Activated CD8-positive, alpha-beta T cell treated with anti-CD3 and anti-CD28 coated beads, Interleukin-2, amount 10 ng/mL, durations not matched to agents 7 days and 5 days (primary cell): ENCODE measurements at places on chromosomes 6 and 20.

DNA sequence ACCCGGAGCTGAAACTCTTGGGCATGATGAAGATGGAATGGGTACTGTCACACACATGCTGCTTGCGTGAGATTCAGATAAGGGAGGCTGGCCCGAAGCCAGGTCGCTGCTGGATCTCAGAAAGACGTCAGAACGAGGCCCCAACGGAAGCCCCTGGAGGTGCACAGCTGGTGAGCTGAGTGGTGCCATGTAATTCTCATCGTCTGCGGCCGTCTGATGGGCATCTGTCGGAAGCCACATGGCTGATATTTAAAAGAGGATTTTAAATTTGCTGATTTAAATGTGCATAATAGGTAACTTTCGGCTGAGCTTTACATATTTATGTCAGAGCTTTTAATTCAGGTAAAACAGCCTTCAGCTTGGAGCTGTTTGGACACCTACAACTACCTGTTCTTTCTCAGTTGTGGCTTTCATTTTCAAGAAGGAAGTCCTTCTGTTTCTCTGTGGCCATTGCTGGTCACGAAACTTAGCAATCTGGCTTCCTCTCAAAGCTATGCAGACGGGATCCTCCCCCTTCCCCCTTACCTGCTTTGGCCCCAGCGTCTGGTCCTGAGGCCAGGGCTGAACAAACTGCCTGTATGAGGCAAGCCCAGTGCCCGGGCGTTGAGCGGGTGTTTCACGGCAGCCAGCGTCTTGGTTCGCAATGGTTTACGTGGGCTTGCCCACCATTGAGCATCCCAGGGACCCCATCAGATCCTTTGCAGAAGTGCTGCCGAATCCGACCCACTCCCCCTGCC is 9.2 kb downstream of the SLCO4A1 start:
- peaks cover 76% of the 10 kb centered on the region for H3K4me1 ChIP-seq
- peak overlapping the region; percentile 96 for H3K27ac ChIP-seq
- peak; percentile 93 for DNase-seq
- H3K4me3 ChIP-seq = peak overlapping the region; percentile 75

DNA sequence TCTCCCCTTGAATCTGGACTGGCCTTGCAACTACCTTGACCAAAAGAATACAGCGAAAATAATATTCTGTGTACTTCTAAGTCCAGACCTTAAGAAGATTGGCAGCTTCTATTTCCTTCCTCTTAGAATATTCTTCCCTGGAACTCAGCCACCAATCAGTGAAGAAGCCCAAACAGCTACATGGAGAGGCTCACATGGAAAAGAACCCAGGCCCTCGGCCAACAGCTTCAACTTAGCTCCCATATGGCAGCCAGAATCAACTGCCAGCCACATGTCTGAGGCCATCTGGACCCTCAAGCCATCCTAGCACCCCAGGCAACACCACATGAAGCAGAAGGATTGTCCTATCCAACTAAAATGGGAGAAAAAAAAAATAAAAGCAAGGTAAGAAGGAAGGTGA is 178.8 kb downstream of the IBTK start:
- no peak for DNase-seq
- H3K4me3 ChIP-seq = no peak overlapping the region
- H3K36me3 ChIP-seq = no peaks in the 10 kb centered on the region
- H3K4me1 ChIP-seq = no peaks in the 10 kb centered on the region
- no peaks in the 10 kb centered on the region for H3K27me3 ChIP-seq

- no peaks in the 10 kb centered on the region for H3K4me1 ChIP-seq
- DNase-seq = no peak
- H3K27me3 ChIP-seq = no peaks in the 10 kb centered on the region
- no peak overlapping the region for H3K4me3 ChIP-seq
- no peaks in the 10 kb centered on the region for H3K36me3 ChIP-seq
Observed at GRCh38 chr6:80922916-80923455, 816.5 kb downstream of the BCKDHB start.

GRCh38 chr6:98384801-98385200 is 449.6 kb upstream of the POU3F2 start:
- H3K27me3 ChIP-seq = no peaks in the 10 kb centered on the region
- H3K36me3 ChIP-seq = no peaks in the 10 kb centered on the region
- DNase-seq = no peak
- H3K4me3 ChIP-seq = no peak overlapping the region
- H3K4me1 ChIP-seq = no peaks in the 10 kb centered on the region

GRCh38 chr6:132888701-132889100 is 74.3 kb downstream of the RPS12 start:
- DNase-seq = no peak
- H3K27ac ChIP-seq = no peak overlapping the region
- peaks cover 2% of the 10 kb centered on the region for H3K27me3 ChIP-seq

DNA sequence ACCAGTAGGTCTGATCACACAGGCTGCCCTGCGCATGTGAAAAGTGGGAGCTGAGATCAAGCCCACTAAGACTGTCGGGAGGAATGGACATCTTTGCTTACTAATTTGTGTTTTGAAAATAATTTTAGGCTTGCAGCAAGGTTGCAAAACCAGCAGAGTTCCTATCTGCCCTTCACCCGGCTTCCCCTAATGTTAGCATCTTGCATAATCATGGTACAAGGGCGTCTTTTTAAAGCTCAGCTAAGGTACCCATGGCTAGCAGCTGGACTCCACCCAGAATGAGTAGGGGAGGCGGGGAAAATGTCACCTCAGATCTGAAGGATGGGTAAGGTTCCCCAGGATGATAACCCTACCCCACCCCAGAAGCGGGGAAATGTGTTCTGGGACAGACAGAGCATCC is 25.3 kb upstream of the BMP7 start:
- no peaks in the 10 kb centered on the region for H3K4me1 ChIP-seq
- peaks cover 15% of the 10 kb centered on the region for H3K27me3 ChIP-seq
- no peak overlapping the region for H3K4me3 ChIP-seq
- no peak for DNase-seq
- no peak overlapping the region for H3K27ac ChIP-seq

- peaks cover 2% of the 10 kb centered on the region for H3K27me3 ChIP-seq
- H3K4me1 ChIP-seq = no peaks in the 10 kb centered on the region
- H3K36me3 ChIP-seq = no peaks in the 10 kb centered on the region
- no peak for DNase-seq
Observed at GRCh38 chr6:159400826-159401225, 231.6 kb downstream of the FNDC1 start.

- peaks cover 30% of the 10 kb centered on the region for H3K36me3 ChIP-seq
- no peaks in the 10 kb centered on the region for H3K27me3 ChIP-seq
- no peak overlapping the region for H3K27ac ChIP-seq
- H3K4me1 ChIP-seq = no peaks in the 10 kb centered on the region
- no peak overlapping the region for H3K4me3 ChIP-seq
Observed at GRCh38 chr6:151070631-151071051, 169.1 kb upstream of the AKAP12 start.

GRCh38 chr6:14757418-14757817 is 488.5 kb upstream of the JARID2 start:
- H3K27me3 ChIP-seq = peaks cover 3% of the 10 kb centered on the region
- H3K27ac ChIP-seq = no peak overlapping the region

- peaks cover 10% of the 10 kb centered on the region for H3K27me3 ChIP-seq
- DNase-seq = peak; percentile 25
- H3K4me3 ChIP-seq = no peak overlapping the region
- no peaks in the 10 kb centered on the region for H3K36me3 ChIP-seq
Observed at GRCh38 chr6:4637691-4638433, 138.3 kb upstream of the CDYL start.

DNA sequence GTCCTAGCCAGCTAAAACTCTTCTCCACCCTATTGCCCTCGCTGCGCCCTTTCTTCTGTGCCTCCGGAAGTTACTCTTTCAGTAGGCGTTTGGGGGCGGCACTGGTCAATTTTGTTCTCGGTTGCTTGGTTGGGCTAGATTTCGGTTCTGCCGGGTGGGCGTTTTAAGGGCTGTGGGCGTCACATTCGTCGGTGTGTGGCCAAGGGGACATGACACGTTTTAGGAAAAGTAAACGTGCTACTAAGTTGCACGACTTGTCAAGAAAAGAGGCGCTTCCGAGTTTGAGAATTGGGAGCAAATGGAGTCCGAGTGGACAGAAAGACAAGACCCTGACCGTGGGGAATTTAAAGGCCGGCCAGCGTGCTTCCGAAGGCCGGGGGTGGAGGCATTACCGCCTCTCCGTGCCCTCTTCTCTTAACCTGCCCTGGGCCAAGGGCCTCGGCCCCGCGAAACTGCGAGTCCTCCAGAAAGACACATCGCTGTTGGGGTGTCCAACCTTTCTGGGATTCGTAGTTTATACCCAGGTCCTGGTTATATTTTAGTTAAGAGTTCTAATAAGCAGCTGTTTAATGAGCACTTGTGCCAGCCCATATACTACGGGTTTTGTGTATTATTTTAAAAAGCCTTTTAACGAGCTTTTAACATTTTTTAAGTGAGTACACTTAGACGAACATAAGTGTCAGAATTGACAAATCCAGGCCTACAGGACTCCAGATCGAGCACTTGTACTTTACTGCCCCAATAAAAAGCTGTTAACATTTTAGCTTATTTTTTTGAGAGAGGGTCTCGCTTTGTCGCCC is 664 bp upstream of the BAG6 start:
- peaks cover 66% of the 10 kb centered on the region for H3K4me1 ChIP-seq
- DNase-seq = peak; percentile 93
- H3K27me3 ChIP-seq = no peaks in the 10 kb centered on the region
- H3K4me3 ChIP-seq = peak overlapping the region; percentile 96
- peaks cover 59% of the 10 kb centered on the region for H3K36me3 ChIP-seq

DNA sequence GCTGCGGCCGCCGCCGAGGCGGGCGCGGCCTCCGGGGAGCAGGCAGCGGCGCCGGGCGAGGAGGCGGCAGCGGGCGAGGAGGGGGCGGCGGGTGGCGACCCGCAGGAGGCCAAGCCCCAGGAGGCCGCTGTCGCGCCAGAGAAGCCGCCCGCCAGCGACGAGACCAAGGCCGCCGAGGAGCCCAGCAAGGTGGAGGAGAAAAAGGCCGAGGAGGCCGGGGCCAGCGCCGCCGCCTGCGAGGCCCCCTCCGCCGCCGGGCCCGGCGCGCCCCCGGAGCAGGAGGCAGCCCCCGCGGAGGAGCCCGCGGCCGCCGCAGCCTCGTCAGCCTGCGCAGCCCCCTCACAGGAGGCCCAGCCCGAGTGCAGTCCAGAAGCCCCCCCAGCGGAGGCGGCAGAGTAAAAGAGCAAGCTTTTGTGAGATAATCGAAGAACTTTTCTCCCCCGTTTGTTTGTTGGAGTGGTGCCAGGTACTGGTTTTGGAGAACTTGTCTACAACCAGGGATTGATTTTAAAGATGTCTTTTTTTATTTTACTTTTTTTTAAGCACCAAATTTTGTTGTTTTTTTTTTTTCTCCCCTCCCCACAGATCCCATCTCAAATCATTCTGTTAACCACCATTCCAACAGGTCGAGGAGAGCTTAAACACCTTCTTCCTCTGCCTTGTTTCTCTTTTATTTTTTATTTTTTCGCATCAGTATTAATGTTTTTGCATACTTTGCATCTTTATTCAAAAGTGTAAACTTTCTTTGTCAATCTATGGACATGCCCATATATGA is 3.2 kb downstream of the MARCKS start:
- no peak overlapping the region for H3K4me3 ChIP-seq
- H3K27me3 ChIP-seq = peaks cover 21% of the 10 kb centered on the region
- DNase-seq = no peak
- no peak overlapping the region for H3K27ac ChIP-seq
- H3K4me1 ChIP-seq = peaks cover 18% of the 10 kb centered on the region

DNA sequence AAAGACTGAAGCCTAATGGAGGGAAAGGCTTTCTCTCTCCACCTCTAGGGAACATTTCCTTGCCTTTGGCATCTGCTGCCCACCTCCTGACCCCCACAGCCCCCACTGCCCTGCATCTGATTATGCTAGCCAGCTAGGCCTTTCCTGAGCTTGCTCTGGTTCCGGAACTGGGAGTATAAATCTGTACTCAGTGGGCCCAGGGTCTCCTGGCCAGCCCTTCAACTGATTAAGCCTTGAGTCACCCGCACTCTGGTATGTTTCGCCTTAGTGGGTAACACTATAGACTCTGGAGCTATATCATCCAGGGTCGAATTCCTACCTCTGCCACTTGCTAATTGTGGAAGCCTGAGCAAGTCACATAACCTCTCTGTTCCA is 45.6 kb upstream of the RIPOR2 start:
- no peak overlapping the region for H3K4me3 ChIP-seq
- H3K27me3 ChIP-seq = no peaks in the 10 kb centered on the region
- no peak for DNase-seq
- peaks cover 33% of the 10 kb centered on the region for H3K36me3 ChIP-seq

DNA sequence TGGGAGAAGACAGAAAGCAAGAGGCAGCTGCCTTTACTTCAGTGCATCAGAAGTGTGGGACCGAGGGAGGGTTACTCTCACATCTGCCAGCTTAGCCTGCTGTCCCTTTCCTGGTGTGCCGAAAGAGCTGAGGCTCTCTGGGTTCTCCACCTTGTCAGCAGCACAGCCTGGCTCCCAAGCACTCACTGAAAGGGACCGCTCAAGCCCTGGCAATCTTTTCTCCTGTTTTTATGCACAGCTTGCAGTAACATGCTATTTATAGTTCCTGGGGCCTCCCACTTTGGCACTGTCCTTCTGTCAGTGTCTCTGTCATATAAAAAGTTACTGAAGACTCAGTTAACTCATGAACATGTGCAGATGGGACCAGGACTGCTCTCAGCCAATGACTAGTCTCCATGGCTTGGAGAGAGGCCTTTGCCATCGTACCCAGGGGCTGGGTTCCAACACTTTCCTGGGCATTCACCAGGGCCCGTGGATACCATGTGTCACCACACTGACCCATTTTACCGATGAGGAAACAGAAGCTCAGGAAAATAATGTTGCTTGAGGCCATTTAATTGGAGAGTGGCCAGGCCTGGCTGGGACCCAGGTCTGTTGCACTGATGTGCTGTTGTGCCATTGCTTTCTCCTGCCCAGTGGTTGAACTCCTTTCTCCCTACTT is 46.2 kb downstream of the PANK2 start:
- no peak overlapping the region for H3K4me3 ChIP-seq
- H3K36me3 ChIP-seq = peaks cover 37% of the 10 kb centered on the region
- H3K4me1 ChIP-seq = peaks cover 18% of the 10 kb centered on the region
- H3K27me3 ChIP-seq = no peaks in the 10 kb centered on the region

- peaks cover 16% of the 10 kb centered on the region for H3K27me3 ChIP-seq
- H3K4me1 ChIP-seq = peaks cover 44% of the 10 kb centered on the region
- H3K4me3 ChIP-seq = peak overlapping the region; percentile 75
- peak overlapping the region; percentile 89 for H3K27ac ChIP-seq
- peak; percentile 62 for DNase-seq
Observed at GRCh38 chr6:117547688-117548621, 54.4 kb downstream of the GOPC start.

DNA sequence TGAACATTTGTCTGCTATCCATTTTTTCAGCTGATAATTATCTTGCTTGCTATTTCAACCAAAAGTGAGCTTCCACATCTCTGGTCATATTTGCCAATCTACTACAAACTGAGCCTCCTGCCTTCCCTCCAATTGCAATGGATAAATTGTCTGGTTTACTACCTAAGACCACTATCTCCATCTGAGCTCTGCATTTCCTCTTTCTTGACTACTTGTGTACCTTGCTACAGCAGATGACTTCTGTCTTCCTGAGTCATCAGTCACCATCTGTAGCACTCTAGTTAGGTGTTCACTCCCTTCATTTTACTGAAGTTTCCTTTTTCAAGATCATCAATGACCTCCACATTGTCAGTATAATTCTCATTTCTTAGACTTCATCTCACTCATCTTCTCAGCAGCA is 33.5 kb upstream of the PHIP start:
- no peak overlapping the region for H3K4me3 ChIP-seq
- no peaks in the 10 kb centered on the region for H3K4me1 ChIP-seq
- DNase-seq = no peak
- no peak overlapping the region for H3K27ac ChIP-seq
- no peaks in the 10 kb centered on the region for H3K36me3 ChIP-seq
- peaks cover 2% of the 10 kb centered on the region for H3K27me3 ChIP-seq
